ENCODE measurements at places on chromosomes 5 and 9. TPM values are rescaled to one million over a fixed set of nuclear protein-coding genes. Genes with fewer than 3 reads are reported as not detected.

PRDM9 gene
- not detected for total RNA-seq

CTSV gene
- 0.69 TPM for total RNA-seq

NADK2 gene
- total RNA-seq: 27.9 TPM

NEUROG1 gene
- not detected for total RNA-seq

PCDHB15 gene
- total RNA-seq: 6.0 TPM

PFN3 gene
- total RNA-seq: not detected

BSPRY gene
- total RNA-seq: 14.5 TPM

ANXA2R gene
- 4.6 TPM for total RNA-seq

GDA gene
- total RNA-seq: 31.4 TPM

TRIM36 gene
- 1.8 TPM for total RNA-seq

PCDHA2 gene
- total RNA-seq: 0.50 TPM

SOHLH1 gene
- not detected for total RNA-seq

FAM78A gene
- 6.1 TPM for total RNA-seq
